ENCODE measurements at places on chromosomes 3 and 15.

DNA sequence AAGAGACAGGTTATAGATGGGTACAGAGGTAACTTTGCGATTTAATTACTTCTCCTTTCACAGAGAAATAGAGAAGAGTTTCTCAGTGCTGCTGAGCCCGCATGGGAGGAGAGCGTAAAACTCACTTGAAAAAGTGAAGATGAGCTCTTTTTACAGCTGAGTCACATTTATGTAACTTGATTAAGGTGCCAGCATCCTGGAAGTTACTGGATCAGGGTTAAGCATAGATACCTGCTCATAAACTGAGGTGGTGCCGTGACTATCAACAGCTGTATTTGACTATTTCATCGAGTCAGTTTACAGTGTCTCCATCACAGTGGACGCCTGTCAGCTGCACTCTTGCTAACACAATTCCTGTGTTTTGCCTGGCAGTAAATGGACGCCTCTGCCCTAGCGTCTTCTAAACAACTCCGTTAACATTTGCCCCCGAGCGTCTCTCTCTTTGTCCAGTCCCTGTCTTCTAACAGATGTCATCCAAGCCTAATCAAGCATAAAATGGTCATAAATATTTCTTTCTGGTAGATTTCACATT is 414.6 kb downstream of the FOXP1 start:
- DNase-seq: no peak

DNA sequence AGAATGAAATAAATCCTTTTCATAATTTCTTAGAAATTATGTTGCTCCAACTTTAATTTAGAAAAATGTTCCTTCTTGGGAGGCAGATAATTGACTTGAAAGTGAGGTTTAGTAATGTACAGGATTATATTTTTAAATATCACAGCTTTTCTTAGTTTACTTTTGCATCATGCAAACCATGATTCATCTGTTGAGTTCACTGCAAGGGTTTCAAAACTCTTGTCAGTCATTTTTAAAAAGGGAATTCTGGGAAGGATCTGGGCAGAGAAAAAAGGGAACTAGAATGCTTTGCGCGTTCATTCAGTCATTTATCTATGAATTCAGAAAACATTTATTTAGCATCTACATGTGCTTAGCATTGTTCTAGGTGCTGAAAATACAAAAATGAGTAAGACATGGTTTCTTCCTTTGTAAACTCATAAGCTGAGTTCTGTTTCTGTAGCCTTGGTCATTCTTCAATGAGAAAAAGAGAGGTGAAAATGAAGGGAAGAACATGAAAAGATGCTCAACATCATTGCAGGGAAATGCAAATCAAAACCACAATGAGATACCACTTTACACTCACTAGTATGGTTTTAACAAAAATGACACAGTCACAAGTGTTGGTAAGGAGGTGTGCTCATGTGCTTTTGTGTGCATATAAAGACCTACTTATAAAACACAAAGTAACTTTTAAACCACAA is 209.1 kb downstream of the NR1D2 start:
- DNase-seq: no peak

- DNase-seq: no peak
These were observed 253.7 kb downstream of the PLCL2 start for GRCh38 chr3:17138246-17139039.

- DNase-seq: no peak
These were observed 89.3 kb upstream of the DGKG start for GRCh38 chr3:186451371-186451770.

GRCh38 chr3:45781841-45782240 is 14.5 kb downstream of the SLC6A20 start:
- DNase-seq: no peak

GRCh38 chr3:64133987-64134386 is 91.3 kb downstream of the PRICKLE2 start:
- DNase-seq: no peak

- DNase-seq: no peak
These were observed 743.8 kb upstream of the GBE1 start for GRCh38 chr3:82505079-82505756.

DNA sequence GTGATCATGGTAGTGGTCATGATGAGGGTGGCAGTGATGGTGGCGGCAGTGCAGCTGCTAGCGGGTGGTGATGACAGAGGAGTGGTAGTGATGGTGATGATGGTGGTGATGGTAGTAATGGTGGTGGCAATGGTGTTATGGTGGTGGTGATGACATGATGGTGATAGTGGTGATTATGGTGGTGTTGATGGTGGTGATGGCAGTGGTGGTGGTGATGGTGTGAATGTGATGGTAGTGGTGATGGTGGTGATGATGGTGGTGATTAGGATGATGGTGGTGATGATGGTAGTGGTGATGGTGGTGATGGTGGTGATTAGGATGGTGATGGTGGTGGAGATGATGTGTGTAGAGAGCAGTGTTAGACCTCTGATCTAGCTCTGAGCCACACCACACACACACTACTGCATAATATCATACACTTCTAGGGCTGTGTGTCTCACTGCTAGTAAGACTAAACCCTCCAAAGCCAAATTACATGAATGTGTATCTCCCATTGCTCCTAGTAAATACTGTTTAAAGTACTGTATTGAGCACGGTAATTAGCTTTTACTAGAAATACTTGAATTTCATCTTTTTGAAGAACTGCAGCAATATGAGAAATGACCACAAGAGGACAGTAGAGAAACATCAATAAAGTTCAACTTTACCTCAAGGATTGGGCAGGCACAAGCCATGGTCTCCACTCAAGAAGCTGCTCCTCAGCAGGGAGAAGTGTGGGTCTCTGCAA is 28.8 kb downstream of the TMED3 start:
- peak; percentile 6 for DNase-seq

DNA sequence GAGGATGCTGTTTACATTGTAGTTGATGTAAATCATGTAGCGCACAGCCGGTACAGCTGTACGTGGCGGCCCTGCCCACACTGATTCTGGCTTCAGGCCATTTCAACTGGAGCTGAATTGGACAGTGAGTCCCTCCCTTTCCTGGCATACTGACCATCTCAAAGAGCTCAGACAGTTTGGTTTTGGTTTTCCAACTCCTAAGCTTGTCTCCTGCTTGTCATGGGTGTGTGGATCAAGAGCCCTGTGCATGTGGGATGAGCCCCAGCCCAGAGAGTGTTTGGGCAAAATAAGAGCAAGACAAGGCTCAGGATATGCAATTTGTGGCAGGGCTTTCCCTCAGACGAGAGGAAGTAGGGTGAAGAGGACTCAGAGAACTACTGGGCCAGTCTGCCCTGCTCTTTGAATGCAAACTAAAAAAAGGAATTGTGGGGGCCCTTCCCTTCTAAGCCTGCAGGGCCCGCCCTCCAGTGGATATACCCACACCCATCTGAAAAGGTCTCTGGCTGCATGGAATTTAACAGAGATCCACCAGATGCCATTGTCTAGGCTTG is 13.3 kb downstream of the ITGA11 start:
- DNase-seq: no peak

- no peak for DNase-seq
These were observed 31.7 kb downstream of the POC1A start for GRCh38 chr3:52122491-52122890.

DNA sequence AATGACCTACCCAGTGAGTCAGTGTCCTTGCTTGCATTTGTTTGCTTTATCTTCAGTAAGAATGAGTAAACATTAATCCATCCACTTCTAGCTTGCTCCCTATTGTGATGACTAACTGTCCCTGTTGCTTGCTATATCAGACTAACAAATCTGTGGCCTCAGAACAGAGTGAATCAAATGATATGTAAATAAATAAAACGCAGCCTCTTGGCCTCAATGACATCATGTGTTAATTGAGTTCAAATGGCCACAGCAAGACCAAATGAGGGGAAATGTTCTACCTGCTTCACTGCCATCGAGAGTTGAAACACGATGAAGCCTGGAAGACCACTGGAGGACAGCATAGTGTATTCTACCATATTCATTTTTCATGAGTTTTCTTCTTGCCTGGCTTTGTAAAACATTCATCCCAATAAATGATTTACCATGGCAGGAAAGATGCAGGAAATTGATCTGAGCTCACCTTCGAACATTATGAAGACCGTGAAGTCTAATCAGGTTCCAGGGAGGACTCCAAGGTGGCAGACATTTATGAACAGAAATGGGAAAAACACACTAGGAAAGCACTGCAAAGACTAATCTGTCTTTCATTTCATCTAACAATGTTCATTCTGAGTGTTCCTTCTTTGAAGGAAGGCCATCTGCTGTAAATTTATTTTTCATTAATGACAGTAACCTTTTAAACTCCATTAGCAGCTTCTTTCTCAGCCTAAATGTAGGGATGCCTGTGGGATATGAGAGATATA is 1144.5 kb downstream of the TUSC7 start:
- DNase-seq: no peak

DNA sequence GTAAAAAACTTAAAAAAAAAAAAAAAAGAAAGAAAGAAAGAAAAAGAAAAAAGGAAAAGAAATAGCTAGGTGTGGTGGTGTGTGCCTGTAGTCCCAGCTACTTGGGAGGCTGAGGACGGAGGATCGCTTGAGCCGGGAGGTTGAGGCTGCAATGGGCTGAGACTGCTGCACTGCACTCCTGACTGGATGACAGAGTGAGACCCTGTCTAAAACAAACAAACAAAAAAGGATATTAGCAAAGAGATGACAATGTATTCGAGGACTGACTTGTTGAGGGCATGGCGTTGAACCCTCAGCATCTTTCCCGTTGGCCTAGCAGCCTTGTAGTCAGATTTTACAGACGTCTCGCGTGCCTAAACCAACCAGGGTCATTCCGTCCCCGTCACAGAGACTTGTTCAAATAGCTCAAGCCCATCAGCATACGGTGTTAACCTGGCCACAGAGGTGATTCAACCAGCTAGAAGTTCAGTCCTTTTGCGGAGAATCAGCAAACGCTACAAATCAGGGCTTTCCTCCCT is 528 bp upstream of the NIT2 start:
- DNase-seq: no peak

GRCh38 chr3:114674036-114674435 is 380.2 kb downstream of the TIGIT start:
- DNase-seq: no peak

DNA sequence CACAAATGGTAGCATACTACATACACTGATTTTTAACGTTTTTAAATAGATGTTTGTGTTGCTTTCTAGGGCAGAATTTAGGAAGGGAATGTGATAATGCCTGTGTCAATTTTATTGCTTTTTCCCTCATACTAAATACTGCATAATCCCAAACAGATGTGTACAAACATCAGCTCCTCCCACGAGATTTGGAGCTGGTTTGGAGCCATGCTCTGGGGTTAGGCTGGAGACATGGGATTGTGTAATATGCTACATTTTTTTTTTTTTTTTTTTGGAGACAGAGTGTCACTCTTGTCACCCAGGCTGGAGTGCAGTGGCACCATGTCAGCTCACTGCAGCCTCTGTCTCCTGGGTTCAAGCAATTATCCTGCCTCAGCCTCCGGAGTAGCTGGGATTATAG is 80.1 kb downstream of the EBLN2 start:
- DNase-seq: no peak

GRCh38 chr3:107217172-107217571 is 160.1 kb upstream of the CCDC54 start:
- DNase-seq: no peak

GRCh38 chr3:108473711-108474110 is 36.7 kb downstream of the MYH15 start:
- no peak for DNase-seq

GRCh38 chr15:77017761-77018720 is 23.1 kb downstream of the PSTPIP1 start:
- DNase-seq: no peak

GRCh38 chr3:72194458-72194857 is 409.5 kb upstream of the PROK2 start:
- DNase-seq: no peak

Data from left renal cortex interstitium (tissue), 4 donors.